IMR-90 (cell line): ENCODE measurements at places on chromosomes 11 and 22.

DNA sequence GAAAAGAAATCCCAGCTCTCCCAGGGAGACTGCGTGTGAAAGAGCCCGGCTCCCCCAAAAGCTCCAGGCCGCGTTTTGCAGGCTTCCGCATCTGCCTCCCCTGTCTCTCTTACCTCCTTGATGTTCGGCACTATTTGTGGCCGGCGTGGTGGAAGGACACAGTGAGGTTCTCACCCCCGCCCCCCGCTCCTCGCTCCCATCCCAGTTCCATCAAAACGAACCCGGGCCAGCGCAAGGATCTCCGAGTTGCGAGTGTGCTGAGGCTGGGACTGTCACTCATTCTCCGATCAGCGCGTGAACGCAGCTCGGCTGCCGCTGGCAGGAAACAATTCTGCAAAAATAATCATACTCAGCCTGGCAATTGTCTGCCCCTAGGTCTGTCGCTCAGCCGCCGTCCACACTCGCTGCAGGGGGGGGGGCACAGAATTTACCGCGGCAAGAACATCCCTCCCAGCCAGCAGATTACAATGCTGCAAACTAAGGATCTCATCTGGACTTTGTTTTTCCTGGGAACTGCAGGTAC, at the start of gene NCAM1:
TSS of gene NCAM1 (plus strand) at position 275 of the 523 bp plus-strand sequence.
- DNase-seq = peak; percentile 23

DNA sequence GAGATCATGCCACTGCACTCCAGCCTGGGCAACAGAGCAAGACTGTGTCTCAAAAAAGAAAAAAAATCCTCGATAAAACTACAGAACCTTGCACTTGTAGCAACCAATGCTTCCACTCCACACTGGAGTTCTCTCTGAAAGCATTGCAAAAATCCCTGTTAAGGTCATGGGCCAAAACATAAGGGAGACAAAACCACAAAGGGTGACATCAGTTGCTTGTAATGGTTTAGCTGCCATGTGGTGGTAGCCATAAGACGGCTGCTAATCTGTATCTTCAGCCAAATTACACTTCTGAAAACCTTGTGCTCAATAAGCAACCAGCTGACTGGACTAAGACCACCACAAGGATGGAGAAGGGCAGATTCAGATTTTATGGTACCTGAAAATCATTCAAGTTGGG, 20.6 kb upstream of the TPH1 start:
- peak; percentile 19 for DNase-seq

GRCh38 chr11:59801160-59801706, 9.3 kb downstream of the MRPL16 start:
- DNase-seq = no peak

DNA sequence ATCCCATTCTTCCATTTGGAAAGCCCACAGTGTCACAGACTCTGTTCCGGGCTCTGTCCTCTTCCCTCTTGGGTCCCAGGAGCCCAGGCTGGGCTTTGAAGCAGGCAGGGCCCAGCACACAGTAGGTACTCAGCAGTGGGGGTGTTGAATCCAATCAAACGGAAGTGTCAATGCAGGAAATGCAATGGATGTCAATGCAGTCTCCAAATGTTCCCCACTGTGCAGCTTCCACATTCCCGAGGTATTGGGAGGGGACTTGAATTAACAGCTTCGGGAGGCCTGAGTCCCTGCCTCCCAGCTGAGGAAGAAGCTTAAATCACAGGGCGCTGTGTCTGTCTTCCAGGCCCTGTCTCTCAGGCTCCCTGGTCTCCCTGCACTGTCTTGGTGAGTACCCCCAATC, 21.8 kb upstream of the SMIM35 start:
- DNase-seq = no peak

GRCh38 chr11:15750535-15751308, 605.6 kb downstream of the SOX6 start:
- no peak for DNase-seq

- DNase-seq = no peak
Measured at GRCh38 chr11:117189191-117189940, 9.8 kb upstream of the TAGLN start.

DNA sequence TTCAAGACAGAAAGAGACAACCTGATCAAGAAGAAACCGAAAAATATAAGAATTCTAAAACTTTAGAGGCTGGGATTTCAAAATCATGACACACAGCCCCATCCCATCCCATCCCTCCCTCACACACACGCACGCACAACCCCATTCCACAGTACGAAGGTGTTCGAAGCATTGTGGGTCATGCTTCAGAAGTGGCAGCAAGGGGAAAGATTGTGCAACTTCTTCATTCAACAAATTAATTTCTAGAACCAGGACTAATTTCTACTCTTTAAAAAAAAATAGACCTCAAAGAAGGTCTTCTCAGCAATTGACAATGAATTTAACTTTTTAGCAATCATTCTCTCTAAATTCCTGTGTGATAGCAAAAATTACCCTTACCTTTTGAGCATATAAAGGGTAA, 867 bp downstream of the SPA17 start:
- DNase-seq = no peak

- DNase-seq = no peak
Measured at GRCh38 chr11:121795174-121795573, 320.8 kb downstream of the BLID start.

- DNase-seq = no peak
Measured at GRCh38 chr11:45665933-45666647, 668 bp upstream of the CHST1 start.
